ENCODE measurements at places on chromosomes 2 and 18. TPM values are rescaled to one million over a fixed set of nuclear protein-coding genes. Genes with fewer than 3 reads are reported as not detected.

Gene GAD1
- not detected for total RNA-seq

Gene CHST10
- 11.0 TPM for total RNA-seq

Gene FRZB
- 0.12 TPM for total RNA-seq

Gene DYNAP
- not detected for total RNA-seq
